ENCODE measurements at places on chromosomes 4 and X. TPM values are rescaled to one million over a fixed set of nuclear protein-coding genes. Genes with fewer than 3 reads are reported as not detected.

ADH1C gene
- 9.9 TPM for total RNA-seq

HHIP gene
- 29.6 TPM for total RNA-seq

ASMT gene
- not detected for total RNA-seq

DNA sequence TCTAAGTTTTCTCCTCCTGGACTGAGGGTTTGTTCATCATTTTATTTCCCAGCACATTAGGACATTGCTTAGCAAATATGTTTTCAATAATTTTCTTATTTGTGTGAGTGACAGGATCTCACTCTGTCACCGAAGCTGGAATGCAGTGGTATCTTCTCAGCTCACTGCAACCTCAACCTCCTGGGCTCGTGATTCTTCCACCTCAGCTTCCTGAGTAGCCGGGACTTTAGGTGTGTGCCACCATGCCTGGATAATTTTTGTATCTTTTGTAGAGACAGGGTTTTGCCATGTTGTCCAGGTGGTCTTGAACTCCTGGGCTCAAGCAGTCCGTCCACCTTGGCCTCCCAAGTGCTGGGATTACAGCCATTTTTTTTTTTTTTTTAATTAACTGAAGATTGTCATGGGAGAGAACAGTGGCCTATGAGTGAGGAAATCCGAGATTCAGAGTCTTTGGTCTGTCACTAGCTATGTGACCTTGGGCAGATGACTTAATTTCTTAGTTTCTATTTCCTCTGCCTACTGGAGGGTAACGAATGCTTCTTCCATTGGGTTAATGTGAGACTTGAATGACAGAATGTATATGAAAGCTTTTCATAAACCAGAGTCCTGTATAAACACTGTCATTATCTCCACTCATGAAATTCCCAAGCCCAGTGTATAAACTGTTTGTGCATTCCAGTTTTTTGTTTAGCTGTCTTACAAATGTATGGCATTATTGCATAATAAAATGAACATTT lies 23.9 kb downstream of the MOB1B start:
- DNase-seq: no peak

- no peak for DNase-seq
These were observed 98.7 kb upstream of the ARHGAP24 start for GRCh38 chr4:85376285-85376684.

DNA sequence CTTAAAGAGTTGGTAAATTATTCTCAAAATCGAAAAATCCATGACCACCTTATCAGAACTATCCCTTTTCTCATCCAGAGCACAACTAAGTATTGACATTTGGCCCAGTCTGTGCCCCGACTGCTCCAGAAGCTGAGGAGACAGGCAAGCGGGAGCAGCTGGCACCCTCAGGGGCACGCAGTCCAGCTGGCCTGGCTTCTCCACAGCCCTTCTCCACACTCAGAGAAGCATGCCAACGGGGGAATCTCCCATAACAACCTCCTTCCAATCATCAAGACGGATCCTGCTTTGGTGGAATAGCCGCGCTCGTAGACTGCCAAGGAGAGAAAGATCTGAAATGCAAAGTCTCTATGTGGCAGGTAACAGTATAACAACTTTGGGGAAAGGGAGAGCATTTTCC lies 85.4 kb downstream of the AFAP1 start:
- no peak for DNase-seq

- no peak for DNase-seq
These were observed 123.6 kb upstream of the RBPJ start for GRCh38 chr4:26197018-26197779.

- DNase-seq: no peak
These were observed 404.8 kb downstream of the NLGN4X start for GRCh38 chrX:5823903-5824302.

GRCh38 chr4:2352729-2353221 lies 65.7 kb downstream of the ZFYVE28 start:
- peak; percentile 58 for DNase-seq

GRCh38 chr4:76666944-76667532 lies 230.9 kb downstream of the SOWAHB start:
- DNase-seq: no peak

- DNase-seq: no peak
These were observed 3.5 kb upstream of the HTR2C start for GRCh38 chrX:114580336-114580735.

DNA sequence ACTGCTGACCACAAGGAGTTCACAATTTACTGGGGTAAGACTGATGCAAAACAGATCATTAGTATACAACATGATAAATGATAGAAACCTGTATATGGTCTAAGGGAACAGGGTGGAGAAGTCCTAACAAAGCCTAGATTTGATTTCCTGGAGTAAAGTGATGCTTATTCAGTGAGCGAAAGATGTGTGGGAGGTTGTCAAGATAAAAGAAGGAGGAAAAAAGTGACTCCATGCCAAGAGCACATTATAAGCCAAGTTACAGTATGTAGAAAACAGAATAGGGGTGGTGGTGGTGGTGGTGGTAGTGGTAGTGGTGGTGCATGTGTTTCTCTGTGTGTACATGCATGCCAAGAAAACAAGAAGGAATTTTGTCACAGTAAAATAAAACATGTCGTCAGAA lies 325.2 kb downstream of the MAPK10 start:
- no peak for DNase-seq

DNA sequence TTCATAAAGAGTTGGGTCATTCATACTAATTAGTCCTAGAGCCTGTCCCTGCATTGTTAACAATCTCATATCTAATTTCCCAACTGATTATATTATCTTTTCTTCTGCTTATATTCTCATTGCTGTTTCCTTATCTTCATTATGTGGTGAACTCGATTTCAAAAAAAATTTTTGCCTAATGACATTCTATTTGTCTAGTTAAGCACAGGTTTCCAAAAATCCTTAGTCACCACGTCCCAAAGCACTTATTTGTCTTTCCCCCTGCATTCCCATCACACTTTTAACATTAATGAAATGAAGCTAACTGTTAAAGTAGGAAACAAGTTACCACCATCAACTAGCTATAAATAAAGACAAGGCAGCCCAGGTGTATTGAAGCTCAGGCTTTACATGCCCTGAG lies 131.1 kb downstream of the IQCM start:
- DNase-seq: no peak

- no peak for DNase-seq
These were observed 204.6 kb downstream of the RBMX2 start for GRCh38 chrX:130606425-130606824.

DNA sequence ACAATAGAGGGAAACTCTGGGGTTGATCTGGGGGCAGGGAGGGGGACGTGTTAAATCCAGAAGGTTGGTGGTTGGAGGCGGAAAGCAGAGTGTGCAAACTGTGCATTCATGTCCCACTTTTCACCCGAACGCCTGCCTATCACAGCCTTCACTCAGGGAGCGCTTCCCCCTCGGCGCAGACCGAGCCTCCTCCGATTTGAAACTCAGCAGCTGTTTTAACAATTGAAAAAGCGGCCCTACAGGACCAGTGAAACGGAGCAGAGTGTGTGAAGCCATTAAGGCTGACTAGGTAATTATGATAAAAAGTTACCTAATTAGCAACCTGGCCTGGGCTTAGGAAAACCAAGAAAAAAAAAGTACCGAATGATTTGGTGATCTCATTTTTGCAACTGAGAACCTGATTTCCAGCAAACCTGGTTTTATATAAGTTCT lies 685 bp upstream of the NDNF start:
- DNase-seq: no peak

All from type B pancreatic cell (in vitro differentiated cells).